Myocyte (in vitro differentiated cells): ENCODE measurements at places on chromosomes 11 and 22. TPM values are rescaled to one million over a fixed set of nuclear protein-coding genes. Genes with fewer than 3 reads are reported as not detected.
A peak's percentile ranks its signal among the peaks of the same experiment; 100 is the strongest.

OR4C12 gene
- not detected in 2 replicates for total RNA-seq

DNA sequence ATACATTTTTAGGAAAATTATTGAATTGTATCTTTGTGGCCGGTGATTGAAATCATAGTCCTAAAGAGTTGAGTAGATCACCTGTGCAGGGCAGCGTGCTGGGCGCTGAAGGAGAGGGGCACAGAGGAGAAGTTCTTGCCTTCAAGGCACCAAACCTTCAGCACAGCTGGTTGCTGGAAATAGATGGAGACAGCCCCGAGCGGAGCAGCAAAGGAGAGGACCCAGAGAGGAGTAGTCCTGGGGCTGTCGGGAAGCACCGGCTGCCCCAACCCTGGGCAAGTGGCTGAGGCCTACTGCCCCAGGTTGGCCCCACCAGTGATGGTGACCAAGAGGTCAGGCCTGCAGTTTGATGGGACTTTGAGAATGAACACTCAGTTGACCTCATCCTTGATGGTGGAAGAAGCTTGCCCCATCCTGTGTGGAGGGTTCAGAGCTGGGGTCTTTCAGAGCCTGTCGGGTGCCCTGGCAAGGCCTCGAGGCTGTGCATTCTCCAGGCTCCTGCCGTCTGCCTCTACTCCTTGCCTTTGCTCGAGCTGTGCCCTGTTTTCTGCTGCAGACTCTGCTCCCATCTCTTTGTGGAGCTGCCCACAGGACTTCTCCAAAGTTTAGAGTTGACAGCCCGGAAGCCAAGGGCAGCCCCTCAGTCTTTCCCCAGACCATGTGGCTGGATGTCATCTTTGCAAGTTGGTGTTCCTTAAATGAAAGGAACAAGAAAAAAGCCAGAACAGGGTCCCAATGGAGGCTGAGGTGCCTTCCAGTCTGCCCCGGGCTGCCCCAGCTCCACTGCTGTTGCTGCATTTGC is 285.1 kb downstream of the TBC1D22A start:
- no peak for DNase-seq

OR4A16 gene
- total RNA-seq: not detected in 2 replicates

AQP11 gene
- 2.9 and 3.7 TPM in 2 replicates for total RNA-seq

GRCh38 chr22:31752096-31752847 is 1.5 kb upstream of the DEPDC5 start:
- no peak for DNase-seq

DNA sequence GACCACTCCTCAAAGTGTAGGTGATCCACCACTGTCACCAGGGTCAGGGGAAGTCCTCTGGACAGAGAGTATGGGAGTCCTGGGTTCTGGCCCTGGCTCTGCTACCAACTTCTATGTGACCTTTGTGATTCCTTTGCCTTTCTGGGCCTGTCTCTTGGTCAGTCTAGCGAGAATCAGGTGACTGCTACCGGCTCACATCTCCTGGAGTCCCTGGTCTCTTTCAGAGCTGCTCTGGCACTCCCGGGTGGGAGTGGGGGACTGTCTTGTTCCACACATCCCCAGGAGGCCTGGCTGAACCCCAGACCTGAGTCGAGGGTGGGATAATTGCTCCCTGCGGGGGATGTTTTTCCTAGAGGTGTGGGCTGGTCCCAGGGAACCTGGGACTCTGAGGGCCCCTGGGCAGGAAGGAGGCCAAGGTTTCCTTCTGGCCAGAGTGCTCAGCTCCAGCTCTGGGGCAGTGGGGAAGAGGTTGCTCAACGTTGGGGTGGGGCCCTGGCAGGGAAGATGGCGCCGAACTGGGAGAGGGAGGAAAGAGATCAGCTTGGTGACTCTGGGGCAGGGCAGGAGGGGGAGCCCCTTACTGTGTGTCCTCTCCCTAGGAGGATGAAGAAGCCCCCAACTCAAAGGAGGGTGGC is 2.1 kb downstream of the SOX10 start:
- no peak for DNase-seq

- DNase-seq: no peak
Measured at GRCh38 chr22:20186183-20186870, 35.5 kb upstream of the CCDC188 start.

DNA sequence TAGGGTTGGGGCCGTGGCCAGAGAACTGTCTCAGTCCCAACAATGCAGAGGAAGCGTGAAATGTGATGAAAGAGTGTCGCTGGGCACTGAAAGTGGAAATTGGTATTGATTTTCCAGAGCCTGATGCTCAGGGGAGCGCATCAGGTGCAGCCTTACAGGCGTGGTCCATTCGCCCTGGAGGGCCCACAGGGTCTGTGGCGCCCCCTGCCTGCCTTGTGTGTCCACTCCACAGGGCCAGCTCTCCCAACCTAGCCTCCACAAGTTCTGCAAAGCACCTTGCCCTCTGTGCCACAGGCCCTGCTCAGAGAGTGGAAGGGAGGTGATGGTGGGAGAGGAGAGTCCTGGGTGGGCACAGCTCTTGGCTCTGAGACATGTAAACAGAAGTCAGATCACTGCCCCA is 54.9 kb upstream of the LMO1 start:
- no peak for DNase-seq

TTLL1 gene
- 10.6 and 10.8 TPM in 2 replicates for total RNA-seq

SAA2 gene
- not detected in 2 replicates for total RNA-seq

CDCA5 gene
- 0.75 and 1.8 TPM in 2 replicates for total RNA-seq

PATE3 gene
- not detected in 2 replicates for total RNA-seq

NCF4 gene
- total RNA-seq: not detected in 2 replicates

GRCh38 chr11:16191868-16192240 is 164.5 kb downstream of the SOX6 start:
- no peak for DNase-seq

DNA sequence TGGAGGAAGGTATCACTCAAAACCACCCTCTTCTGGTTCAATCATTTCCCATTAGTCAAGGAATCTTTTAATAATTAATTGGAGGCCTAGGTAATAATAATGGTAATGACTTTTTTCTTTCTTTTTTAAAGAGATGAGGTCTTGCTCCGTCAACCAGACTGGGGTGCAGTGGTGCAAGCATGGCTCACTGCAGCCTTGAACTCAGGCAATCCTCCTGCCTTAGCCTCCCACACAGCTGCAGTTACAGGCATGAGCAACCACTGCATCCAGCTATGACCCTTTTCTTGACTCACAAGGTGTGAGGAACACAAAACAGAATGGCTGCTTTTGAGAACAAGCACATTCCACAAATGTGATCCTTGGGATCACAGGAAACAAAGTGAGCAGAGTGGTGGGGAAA is 3.6 kb downstream of the POLDIP3 start:
- DNase-seq: no peak

DNA sequence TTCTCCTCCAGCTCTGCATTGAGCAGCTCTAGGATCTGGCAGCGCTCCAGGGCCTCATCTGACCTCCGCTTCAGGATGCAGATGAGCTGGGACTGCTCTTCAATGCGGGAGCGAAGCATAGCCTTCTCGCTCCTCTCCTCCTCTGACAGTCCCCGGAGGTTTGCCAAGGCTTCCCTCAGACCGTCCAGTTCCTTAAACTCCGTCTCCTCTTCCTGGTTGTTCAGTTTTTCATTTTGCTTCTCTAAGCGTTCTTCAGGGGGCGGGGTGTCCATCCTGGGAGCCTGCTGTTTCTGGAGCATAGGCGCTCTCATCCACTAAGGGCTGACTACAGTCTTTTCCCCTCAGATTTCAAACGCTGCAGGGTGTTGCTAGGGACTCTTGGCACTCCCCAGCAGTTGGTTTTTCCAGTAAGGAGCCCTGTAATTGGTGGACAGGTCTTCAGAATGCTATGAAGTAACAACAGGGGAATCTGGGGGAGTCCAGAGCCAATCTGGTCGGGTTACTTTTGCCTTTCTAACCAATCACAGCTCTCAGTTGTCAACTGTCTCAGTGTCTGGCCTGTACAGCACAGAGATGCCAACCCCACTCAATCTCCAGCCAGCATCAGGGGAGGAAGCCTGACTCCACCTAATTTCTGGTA is at the start of gene CCDC89:
Gene CCDC89, minus strand, starts transcription at position 376 of the 640 bp plus-strand sequence. Its CDS starts 65 bp downstream, at position 311.
- DNase-seq: peak; percentile 99

MB gene
- 3.9 and 6.2 TPM in 2 replicates for total RNA-seq

PNPLA5 gene
- not detected in 2 replicates for total RNA-seq

- no peak for DNase-seq
Measured at GRCh38 chr11:68090706-68091105, 30.5 kb downstream of the CHKA start.

DNA sequence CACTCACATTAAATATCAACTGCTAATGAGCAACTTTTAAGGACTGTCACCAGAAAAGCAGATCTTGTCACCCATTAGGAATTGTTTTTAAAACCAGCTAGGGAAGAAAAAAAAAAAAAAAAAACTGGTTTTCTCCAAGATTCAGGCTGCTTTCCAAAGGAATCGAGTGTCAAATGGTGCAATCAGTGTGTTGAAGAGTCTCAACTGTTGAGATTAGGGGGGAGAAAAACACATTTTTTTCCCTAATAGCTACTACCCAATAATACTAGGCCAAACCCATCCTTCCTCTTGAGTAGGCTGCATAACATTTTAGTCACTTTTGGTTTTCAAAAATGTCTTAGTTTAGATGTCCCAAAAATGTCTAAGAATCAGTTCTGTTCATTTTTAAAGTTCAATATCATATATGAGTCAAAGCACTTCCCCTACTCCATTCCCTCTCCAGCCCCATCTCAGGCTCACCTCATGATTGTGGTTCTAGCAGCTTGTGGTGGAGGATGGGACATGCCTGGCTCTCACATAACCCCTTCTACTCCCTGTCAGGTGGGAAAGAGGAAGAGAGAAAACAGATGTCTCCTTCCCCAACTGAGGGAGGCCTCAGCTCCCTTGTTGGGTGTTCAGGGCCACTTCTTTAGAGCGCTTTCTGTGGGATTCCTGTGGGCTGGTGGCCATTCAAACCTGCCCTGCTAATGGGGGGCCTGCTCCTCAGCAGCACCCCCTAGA is 193.6 kb downstream of the CWF19L2 start:
- no peak for DNase-seq

- peak; percentile 51 for DNase-seq
Measured at GRCh38 chr11:73946798-73947458, 3.9 kb upstream of the DNAJB13 start.

- DNase-seq: peak; percentile 78
Measured at GRCh38 chr11:17277024-17277584, 565 bp downstream of the NUCB2 start.

DNA sequence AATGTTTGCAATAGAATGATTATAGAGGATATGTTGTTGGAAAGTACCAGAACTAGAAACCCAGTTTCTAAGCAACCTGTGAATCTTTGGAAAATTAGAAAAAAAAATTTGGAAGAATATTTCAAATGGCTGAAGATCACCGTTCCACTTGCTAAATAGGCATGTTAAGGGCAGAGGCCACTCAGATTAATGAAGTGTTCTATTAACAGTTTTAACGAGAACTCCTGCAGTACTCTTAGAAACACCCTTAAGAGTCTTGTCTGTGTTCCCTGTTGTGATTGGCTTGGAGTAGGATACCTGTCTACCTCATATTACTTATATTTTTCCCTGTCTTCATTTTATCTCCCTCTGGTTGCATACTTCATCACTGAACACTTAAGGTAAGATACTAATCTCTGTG is 4.6 kb downstream of the C11orf54 start:
- DNase-seq: no peak

SOX10 gene
- not detected in 2 replicates for total RNA-seq

GRCh38 chr11:45280449-45280848 is 5.7 kb downstream of the SYT13 start:
- no peak for DNase-seq

SHISAL1 gene
- 0.24 and 0.31 TPM in 2 replicates for total RNA-seq

DNA sequence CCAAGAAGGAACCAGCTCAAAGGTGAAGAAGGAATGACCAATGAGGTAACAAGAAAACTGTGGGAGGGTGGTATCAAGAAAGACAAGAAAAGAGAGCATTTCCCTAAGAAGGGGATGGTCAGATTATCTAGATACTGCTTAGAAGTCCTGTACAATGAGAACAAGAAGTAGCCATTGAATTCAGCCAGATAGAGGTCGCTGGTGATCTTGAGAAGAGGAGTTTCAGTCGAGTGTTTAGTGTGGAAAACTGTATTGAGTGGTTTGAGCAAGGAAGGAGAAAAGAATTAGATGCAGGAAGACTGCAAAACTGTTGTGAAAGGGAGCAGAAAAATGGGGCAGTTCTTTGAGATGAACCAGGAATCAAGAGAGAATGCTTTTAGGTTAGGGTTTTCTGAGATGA is 74.6 kb upstream of the FAT3 start:
- no peak for DNase-seq

DNA sequence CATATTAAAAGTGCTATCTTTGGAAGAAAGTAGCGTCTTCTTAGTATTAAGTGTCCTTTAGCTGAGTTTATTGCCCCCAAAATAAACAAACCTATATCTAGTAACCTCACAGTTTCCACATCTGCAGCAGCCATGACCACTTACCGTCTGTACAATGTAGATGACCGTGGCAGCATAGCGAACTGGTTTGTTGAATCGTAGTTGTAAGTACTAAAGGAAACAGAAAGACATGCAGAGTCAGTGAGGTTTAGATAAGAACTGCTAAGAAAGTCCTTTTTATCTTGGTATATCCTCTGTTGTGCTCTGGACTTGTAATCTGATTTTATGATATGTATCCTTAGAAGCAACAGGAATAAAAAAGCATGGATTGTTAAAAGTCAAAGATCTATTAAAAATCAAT is 9.4 kb downstream of the SLC5A12 start:
- no peak for DNase-seq

- no peak for DNase-seq
Measured at GRCh38 chr11:7320306-7320705, 68.6 kb downstream of the SYT9 start.

- no peak for DNase-seq
Measured at GRCh38 chr11:48193876-48194275, 22.7 kb upstream of the OR4B1 start.

PKDREJ gene
- not detected in 2 replicates for total RNA-seq

OR5T2 gene
- total RNA-seq: not detected in 2 replicates

SYT12 gene
- not detected in 2 replicates for total RNA-seq

- no peak for DNase-seq
Measured at GRCh38 chr11:77993902-77994301, 566 bp downstream of the INTS4 start.

DNA sequence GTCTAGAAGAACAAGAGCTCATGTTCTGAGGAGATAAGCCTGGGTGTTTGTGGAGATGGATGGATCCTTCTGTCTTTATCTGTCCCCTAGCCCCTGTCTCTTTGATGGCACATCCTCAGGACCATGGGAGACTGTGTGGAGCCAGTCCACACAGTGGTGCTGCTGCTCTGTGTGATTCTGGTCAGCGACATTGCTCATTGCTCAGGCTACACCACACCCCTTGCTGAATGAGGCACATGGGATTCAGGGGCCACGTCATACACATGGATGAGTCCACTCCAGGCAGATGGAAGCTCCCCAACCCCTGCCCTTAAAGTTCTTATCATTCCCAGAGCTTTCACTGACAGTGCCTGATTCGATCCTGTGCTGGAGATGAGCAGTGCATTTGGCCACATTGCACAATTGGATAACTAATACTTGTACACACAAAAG is 222.2 kb downstream of the NAV2 start:
- DNase-seq: peak; percentile 74

DNA sequence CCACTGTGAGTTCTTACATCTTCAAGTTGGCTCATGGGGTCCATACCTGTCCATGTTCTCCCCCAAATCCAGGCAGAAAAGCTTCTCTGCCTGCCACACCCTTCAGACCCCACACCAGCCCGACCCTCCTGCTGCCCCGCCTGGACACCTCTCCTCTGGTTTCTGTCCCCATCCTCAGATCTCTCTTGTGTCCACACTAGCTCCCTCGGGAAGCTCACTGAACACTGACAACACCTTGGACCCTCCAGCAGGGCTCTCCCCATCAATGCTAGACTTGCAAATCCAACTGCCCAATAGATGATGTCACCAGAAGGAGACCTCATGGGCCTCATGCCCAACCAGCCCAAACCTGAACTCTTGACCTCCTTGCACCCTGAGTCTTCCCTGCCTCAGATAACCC is 2.9 kb downstream of the SCARF2 start:
- no peak for DNase-seq

- no peak for DNase-seq
Measured at GRCh38 chr11:118646393-118646792, 33.1 kb downstream of the TREH start.

PARVA gene
- 70.5 and 74.5 TPM in 2 replicates for total RNA-seq
